ENCODE measurements at places on chromosomes 16 and 17. TPM values are rescaled to one million over a fixed set of nuclear protein-coding genes. Genes with fewer than 3 reads are reported as not detected.
A peak's percentile ranks its signal among the peaks of the same experiment; 100 is the strongest.

DNA sequence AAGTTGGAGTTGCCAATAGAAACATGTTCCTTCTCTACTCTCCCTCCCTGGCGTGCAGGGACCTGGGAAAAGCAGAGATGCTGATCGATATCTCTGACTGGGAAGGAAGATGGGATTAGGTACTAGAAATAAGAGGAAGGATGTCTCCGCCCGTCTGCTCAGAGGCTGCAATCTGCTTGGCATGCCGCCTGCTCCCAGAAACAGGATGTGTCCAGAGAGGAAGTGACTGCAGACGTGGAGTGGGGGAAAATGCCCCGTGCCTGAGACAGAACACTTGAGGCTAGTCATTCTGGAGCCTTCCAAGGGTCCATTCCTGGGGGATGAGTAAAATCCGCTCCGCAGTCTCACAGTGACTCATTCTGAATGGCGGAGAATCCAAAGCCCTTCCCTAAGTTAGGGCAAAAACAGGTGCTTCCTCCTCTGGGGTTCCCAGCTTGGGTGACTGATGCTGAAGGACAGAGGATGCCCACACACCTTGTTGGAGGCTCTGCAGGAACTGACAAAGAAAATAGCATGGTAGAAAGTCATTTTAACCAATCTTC is 45.0 kb upstream of the SMURF2 start:
- DNase-seq: peak; percentile 53
- no peaks in the 10 kb centered on the region for H3K27me3 ChIP-seq
- H3K36me3 ChIP-seq: no peaks in the 10 kb centered on the region
- H3K27ac ChIP-seq: peak overlapping the region; percentile 11
- H3K4me1 ChIP-seq: peaks cover 30% of the 10 kb centered on the region

DNA sequence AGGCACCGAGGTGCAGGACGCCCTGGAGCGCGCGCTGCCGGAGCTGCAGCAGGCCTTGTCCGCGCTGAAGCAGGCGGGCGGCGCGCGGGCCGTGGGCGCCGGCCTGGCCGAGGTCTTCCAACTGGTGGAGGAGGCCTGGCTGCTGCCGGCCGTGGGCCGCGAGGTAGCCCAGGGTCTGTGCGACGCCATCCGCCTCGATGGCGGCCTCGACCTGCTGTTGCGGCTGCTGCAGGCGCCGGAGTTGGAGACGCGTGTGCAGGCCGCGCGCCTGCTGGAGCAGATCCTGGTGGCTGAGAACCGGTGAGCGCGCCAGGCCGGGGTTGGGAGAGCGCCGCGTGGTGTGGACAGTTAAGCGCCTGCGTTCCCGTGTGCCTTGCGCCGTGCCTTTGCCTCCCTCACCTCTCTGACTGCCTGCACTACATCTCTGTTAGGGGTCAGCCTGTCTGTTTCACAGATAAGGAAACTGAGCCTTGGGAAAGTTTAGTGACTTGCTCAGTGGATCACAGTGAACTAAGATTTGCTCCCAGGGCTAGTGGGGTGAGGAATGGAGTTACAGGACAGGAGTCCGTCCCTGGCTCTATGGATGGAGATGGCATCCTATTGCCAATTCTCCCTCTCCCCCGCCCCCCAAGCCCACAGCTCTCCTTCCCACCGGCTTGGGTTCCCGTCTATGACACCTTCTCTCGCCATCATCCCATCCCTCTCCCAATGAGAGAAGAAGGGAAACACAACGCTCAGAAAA is 880 bp downstream of the SARM1 start:
- DNase-seq: no peak
- H3K27me3 ChIP-seq: peaks cover 30% of the 10 kb centered on the region
- H3K4me1 ChIP-seq: peaks cover 13% of the 10 kb centered on the region
- no peak overlapping the region for H3K27ac ChIP-seq

GRCh38 chr16:55508941-55509931 is at the start of gene LPCAT2:
Gene LPCAT2, plus strand, starts transcription at chr16:55509072. Its CDS starts 110 bp downstream, at chr16:55509182.
- H3K36me3 ChIP-seq: peaks cover 36% of the 10 kb centered on the region
- no peaks in the 10 kb centered on the region for H3K27me3 ChIP-seq
- peak within 1 kb of the TSS; percentile 79 for H3K4me3 ChIP-seq
- peak; percentile 76 for DNase-seq

The TMEM92 gene
- 2.7 TPM for total RNA-seq
